ENCODE measurements at places on chromosomes 11 and 22.

GRCh38 chr11:11117730-11118129 lies 235.3 kb downstream of the CSNK2A3 start:
- peak; percentile 5 for DNase-seq

DNA sequence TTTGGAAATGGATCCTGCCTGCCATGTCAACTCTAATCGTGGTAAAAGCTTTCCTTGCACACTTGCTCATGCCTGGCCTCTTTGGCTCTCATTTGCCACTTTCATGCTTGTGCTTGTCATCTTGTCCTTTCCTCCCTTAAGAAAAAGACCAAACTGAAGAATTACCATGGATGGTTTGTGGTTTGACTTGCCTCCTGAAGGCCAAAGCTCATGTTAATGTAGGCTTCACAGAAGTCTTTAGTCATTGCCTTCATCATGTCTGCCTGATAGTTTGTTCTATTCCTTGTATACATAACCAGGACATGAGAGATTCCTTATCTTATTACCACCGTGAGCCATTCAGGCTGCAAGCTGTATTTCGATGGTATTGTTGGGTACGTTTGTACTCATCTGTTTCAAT lies 17.3 kb downstream of the TEAD1 start:
- no peak for DNase-seq

- no peak for DNase-seq
These were observed 120.1 kb downstream of the GALNT18 start for GRCh38 chr11:11501546-11502262.

DNA sequence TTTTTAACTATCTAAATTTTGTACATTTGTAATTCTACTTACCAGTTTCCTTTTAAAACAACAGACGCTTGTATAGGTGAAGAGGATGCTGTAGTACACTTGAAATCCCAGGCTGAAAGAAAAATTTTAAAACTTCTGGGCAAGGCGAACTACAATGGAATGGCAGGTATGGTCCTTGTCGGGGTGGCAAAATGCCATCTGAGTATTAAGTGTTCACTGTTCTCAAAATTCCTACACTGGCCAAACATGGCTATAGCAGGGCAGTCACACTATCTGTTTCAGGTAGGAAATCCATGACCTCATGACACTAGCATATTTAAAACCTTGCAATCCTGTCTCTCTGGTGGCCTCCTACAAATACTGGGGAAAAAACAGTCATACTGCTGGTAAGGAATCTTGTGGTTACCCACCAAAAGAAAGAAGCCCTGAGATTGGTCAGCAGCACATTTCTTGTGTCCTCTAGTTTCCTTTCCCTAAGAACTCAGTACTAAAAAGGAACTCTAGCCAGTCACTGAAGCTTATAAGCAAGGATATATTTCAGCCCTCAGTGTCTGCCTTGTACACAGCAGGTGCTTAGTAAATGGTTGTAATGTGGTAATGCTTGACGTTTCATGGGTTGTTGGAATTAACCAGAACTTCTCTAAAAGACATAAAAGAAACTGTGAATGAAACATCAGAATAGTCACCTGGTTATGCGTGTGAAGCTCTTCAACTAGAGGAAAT lies 5.2 kb upstream of the ZC3H12C start:
- no peak for DNase-seq

GRCh38 chr11:126893796-126894195 lies 106.8 kb downstream of the KIRREL3 start:
- no peak for DNase-seq

DNA sequence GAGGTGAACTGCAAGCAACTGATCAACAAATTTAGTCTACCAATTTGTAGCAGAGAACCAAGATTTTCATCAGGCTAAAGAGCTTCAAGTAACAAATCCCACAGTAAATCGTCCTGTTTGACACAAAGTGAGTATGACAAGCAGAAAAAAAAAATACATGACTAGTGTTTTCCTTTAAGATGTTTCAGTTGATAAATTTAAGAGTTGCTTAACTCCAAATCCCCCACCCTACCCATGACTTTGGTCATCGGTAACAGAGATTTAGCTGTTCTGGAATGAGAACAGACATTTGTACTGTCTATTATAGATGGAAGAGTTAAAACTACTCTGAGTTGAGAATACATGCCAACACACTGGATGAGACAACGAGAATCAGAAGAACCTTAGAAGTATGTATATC lies 165.0 kb upstream of the MTMR2 start:
- DNase-seq = no peak

DNA sequence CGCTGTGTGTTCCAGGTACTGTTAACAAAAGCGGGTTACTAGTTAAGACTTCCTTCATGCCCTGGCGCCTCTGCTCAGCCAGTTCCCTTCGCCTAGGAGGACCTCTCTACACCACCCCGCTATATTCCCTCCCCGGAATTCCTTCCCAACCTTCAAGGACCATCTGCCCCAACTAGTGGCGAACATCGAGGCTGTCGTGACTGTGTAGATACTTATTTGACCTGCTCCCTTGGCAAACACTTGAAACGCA lies 450 bp upstream of the BCL2L13 start:
- DNase-seq = no peak

DNA sequence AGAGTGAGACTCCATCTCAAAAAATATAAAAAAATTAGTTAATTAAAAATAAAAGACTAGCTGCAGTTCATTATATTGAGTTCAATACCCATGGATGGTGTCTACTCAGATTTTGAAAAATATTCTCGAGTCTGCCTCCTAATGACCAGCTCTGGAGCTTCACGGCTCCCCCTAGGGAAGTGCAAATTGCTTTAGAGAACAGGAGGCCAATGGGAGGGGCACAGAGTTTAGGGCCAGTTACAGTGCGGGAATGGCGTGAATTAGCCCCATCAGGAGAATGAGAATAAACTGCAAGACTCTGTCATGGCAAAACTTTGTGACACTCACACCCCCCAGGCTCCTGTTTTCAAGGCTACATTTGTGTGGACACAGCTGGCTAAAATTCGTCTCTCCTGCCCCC lies 4.6 kb downstream of the FGF4 start:
- no peak for DNase-seq

- no peak for DNase-seq
These were observed 293.3 kb downstream of the BRD1 start for GRCh38 chr22:49534386-49534785.

DNA sequence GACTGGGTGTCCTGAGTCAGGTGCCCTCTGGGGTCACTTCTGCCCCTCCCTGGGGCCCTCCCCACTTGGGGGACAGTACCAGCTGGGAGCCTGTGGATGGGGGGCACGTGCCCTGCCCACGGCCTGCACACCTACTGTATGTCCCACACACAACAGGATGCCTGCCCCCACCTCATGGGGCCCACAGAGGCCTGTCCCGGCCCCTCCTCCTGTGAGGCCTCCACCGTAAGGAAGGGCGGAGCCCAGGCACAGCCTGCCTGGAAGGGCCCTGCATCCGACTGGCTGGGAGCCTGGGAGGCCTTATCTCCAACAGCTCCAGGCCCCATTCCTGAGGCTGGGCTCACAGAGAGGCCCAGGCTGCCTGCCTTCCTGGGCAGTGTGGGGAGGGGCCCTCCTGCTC lies 47.8 kb downstream of the BRSK2 start:
- no peak for DNase-seq

DNA sequence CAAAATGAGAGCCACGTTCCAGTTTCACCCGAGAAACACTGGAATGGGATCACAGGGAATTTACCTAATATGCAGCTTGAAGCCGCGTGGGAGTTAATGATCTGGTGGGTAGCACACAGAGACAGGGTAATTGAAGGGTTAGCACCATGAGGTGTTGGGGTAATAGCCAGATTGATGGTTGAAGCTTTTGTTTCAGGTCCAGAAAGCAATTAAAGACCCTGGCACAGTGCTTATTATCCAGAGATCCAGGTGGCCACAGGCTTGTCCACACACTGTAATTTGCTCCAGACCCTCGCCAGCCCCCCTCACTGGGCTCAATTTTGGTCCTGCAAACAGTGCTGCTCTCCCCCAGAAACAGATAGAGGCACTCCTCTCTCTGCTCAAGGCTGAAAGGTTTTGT lies 282.5 kb upstream of the ISX start:
- DNase-seq = no peak

DNA sequence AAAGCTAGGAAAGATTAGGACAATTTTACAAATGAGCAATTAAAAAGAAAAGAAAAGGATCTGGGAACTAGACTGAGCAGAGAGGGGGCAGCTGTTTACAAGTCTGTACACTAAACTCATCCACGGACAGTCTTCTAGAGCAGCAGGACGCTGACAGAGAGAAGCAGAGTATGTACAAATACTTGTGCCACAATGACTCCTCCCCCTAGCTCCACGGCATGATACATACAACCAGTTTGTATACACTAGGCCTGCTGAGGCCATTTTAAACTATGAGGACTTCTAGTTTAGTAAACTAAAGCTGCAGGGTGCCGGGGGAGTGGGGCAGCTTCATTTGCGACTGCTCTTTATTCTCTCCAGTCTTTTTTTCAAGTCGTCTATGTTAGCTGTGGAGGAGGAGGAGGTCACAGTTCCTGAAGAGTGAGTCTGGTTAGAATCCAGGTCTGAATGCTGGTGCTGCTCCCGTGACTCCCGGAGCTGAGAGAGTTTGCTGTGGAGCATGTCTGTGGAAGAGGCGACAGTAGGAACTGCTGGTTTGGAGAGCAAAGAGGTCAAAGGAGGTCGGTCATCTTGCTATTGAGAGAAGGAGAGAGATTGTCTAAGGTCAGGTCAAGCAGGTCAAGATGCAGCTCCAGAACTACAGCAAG lies 24.8 kb downstream of the F2 start:
- no peak for DNase-seq

DNA sequence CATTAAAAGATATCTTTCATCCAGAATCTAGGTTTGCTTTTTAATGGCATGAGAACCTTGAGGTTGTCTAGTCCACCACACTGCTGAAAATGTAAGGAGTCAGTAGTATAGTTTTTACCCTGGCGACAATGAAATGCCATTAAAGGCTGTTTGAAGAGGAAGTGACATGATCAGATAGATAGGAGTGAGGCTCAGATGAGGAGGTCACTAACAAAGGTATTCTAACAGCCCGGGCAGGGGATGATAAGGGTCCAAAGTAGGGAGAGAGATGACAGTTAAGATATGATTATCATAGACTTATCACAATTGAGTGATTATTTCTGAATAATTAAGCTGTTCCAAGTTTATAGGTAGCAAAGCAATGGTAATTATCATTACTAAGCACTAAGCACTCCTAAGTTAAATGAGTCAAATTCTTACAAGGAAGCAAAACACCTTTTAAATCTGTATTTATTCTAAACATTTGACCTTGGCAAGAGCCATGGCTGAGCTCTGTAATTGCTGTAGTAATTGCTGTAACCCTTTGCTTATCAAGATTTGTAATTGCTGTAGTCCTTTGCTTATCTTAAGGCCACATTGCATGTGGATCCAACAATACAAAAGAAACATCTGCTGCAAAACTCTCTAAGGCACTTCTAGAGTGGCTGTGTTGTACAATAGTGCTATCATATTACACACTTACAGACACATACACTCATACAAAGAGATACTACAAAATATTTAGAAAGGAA lies 92.6 kb downstream of the ENTHD1 start:
- DNase-seq = peak; percentile 90

DNA sequence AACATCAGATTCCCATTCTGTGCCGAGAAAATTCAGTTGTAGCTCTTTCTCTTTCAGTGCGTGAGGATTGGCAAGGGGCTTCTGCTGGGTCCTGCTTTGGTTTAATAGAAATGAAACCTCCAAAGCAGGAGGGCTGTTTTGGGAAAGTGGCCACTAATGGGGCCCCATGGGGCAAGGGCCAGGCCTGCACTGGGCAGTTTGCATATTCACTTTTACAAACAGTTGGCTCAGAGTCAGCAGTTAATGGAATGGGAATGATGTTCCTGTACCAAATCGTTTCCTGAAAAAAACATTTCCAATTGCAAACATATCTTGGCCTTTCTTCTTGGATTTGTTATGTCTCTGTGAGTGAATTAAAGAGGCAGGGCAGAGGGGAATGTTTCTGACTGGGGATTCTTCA lies 92.1 kb downstream of the PARVA start:
- no peak for DNase-seq

DNA sequence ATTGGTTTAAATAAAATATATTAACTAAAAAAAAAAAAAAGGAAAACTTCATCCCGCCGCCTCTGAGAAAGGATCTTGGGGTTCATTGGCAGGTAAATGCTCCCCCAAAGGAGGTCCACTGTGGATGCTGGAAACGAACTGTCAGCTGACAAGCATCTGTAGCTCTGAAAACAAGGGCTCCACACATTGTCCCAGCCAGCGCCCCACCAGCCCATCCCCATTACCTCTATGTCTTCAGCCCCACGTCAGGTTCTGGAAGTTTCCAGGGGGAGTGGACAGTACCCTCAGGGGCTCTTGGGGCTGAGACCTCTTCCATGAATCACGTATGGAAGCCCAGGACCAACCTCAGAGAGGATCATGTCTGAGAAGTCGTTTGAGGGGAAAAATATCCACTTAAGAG lies 66.4 kb upstream of the WNT7B start:
- DNase-seq = no peak

GRCh38 chr11:62012451-62012831 lies 45.0 kb upstream of the FTH1 start:
- DNase-seq = no peak

- DNase-seq = no peak
These were observed 43.8 kb downstream of the INSC start for GRCh38 chr11:15158351-15159015.

DNA sequence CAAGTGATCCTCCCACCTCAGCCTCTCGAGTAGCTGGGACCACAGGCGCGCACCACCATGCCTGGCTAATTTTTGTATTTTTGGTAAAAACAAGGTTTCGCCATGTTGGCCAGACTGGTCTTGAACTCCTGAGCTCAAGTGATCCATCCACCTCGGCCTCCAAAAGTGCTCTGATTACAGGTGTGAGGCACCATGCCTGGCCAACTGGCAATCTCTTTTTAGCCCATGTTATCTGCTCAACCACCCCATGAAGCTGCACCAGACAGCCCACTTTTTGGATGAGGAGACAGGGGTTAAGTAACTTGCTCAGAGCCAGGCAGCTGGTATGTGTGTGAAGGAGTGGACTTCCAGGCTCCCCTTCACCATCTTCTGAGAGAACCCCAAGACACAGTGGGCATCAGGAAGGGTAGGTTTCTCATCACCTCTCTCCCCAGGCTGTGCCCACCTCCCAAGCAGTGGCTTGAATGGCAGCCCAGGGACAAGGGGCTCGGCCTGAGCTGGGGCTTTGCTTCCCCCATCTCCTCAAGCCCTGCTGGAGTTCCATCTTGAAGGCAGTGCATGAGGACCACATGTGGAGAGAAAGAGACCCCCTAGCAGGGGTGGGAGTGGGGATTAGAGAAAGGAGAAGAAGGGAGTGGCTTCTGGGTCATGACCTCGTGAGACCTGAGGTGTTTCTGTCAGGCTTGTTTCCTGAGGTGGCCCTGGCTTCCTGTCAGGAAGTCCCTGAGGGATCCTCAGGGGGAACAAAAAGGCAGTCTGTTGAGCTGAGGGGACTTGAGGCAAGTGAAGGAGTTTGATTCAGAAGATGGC lies 87.5 kb upstream of the PARVA start:
- no peak for DNase-seq

- no peak for DNase-seq
These were observed 13.5 kb upstream of the EFCAB6 start for GRCh38 chr22:43825651-43826050.

GRCh38 chr11:108241330-108242037 lies 18.6 kb downstream of the ATM start:
- no peak for DNase-seq

GRCh38 chr11:45156201-45156600 lies 9.8 kb downstream of the PRDM11 start:
- no peak for DNase-seq
